Astrocyte of the hippocampus (primary cell): ENCODE measurements at places on chromosomes 1 and 21.

DNA sequence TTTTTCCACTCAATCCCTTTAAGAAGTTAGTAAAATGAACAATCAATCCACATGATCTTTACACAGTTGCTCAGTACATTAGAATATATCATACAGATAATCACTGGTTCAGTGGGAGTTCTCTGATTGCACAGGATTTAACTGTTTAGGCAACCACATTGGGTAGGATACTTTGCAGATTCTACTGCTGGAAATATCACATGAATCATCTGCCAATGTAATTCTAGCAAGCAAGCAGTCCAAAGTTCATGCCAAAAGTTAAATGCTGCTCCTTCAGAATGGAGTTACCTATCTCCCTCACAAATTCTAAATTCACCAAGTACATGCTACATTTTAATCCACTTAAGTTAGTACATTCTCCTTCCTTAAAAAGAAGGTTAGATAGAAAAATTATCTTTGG lies 52.4 kb downstream of the NEGR1 start:
- DNase-seq = no peak

- peak; percentile 2 for DNase-seq
Observed at GRCh38 chr1:72357411-72357810, 75.1 kb upstream of the NEGR1 start.

DNA sequence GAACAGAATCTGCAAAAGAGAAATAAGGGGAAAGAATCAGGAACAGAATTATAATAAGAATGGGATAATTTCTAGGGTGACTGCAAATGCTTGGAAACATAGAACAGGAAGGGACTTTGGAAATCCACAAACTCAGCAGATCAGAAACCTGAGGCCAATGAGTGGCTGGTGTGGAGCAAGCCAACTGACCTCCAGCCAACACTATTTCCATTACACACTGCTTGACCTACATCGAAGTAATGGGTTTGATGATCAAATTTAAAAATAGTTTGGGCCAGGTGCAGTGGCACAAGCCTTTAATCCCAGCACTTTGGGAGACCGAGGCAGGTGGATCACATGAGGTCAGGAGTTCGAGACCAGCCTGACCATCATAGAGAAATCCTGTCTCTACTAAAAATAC lies 284.9 kb downstream of the GRIK1 start:
- DNase-seq = no peak

DNA sequence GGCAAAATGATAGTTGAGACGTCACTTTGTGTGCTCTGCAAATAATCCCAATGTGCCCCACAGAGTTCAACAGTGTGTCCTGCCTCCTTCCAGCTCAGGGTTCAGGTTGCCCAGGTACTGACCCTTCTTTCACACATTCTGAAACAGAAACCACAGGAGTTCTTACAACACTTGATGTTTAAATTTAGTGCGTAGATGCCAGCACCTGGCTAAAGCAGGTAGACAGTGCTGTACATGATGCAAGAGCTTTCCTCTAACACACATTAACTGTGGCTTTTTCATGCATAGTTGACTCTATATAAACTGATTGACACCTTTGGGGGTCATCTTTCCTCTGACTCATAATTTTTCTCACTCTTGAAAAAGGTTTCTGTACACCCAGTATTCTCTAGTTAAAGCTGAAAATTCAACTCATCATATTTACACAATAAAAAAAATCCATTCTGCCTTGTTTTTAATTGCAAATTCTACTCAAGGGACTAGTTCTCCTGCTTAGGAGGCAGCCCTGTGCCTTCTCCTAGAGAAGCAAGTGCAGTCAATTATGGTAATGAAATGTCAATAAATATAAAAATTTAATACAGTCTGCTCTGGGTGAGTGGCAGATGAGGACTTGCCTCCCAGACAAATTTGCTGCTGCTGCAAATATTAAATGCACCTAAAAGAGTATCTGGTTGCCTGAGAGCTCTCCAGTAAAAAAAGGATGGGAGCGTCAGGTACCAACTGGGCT lies 91.4 kb downstream of the NR5A2 start:
- no peak for DNase-seq

DNA sequence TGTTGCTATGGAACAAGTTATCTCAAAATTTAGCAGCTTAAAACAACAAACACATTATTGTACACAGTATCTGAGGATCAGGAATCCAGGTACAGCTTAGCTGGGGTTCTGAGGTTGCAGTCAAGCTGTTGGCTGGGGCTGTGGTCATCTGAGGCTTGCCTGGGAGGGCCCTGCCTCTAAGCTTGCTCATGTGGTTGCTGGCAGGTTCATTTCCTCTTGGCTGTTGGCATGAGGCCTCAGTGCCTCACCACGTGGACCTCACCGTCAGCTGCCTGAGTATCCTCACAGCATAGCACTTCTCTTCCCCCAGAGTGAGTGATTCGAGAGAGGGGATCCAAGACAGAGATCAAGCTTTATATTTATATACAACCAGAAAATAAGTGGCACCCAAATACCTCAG lies 18.6 kb downstream of the NTPCR start:
- DNase-seq = peak; percentile 90

- peak; percentile 2 for DNase-seq
Observed at GRCh38 chr21:27219068-27219467, 252.2 kb upstream of the ADAMTS5 start.

DNA sequence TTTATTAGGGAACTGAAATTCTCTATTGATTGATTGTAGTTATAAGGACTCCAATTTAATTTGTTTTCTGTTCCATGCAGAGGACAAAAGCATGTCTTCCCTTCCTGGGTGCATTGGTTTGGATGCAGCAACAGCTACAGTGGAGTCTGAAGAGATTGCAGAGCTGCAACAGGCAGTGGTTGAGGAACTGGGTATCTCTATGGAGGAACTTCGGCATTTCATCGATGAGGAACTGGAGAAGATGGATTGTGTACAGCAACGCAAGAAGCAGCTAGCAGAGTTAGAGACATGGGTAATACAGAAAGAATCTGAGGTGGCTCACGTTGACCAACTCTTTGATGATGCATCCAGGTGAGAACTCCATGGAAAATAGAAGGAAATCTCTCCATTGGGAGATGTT lies 1.5 kb downstream of the SETDB1 start:
- DNase-seq = no peak

DNA sequence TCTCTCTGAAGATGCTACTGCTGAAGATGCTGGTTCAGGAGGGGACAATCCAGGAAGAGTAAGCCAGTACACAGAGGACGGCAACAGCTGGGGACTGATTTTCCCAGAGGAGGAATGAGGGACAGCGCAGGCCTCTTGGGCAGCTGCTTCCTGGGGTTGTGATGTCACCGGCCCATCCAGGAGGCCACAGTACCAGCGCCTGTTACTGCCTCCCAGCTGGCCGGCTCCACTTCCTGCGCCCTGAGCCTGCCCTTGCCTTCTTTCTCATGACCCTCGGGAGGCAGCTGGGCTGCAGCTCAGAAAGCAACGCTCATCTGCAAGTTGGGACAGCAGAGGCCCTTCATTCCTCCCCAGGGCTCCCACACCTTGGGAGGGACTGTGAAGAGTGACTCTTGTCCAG lies 21.9 kb upstream of the ID3 start:
- DNase-seq = no peak

DNA sequence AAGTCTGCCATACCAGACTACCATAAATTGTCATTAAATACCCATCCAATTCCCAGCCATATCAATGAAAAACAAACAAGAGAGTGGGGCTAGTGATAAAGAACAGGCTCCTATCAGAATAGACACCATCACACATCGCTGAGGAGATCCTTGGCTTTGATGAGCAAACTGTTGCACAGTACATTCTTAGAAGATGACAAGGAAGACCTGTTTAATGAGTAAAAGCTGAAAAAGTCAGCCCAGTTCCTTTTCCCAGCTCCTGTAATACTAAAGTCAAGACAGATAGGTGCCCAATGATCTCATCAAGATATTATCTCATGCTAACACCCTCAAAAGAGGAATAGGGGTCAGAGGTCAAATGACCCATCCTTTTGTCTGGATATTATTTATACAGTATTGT lies 164.5 kb upstream of the COA6 start:
- no peak for DNase-seq

DNA sequence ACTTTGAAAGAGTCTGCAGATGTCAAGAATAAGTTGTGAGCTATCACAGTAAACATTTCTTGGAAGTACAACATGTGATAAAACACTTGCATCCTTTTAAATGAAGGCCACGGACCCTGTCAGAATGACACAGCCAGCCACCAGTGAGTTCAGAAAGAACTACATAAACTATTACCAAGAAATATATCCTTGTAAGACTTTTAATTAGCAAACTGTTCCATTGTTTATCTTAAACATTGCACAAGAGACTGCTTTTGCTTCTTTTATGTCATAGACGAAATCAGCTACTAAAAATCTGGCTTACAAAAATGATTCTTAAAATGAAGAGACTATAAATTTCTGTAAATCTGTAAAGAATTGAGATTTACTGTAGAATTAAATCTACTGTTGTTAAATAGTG lies 17.9 kb downstream of the LRRC7 start:
- DNase-seq = no peak

DNA sequence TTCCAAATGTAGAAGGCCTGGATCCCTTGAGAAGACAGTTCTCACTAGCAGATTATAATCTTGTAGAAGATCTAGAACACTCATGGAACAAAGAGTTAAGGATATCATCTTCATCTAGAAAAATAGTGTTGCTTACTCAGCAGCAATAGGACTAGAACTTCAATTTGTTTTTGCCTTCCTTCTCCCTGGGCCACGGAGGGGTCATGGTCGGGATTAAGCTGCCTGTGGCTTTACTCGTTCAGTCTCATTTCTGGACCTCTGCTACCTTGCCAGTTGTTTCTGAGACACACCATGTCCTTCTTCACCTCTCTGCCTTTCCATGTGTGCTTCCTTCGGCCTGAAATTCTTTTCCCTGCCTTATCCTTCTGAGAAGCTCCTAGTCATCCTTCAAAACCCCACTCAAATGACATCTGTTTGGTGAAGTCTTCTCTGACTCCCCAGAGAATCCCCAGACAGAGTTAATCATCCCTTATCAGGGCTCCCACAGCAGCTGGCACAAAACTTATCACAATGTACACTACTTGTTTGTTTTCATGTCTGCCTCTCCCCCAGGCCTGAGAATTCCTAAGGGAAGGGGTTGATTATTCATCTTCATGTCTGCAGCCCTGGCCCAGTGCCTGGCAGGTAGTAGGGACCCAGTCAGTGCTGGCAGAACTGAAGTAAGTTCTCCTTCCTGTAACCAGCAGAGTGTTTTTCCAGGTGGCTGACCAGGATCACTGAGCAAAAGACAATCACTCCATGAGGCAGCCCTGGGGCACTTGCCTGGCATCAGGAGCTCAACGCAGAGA lies 15.5 kb upstream of the SNX27 start:
- peak; percentile 37 for DNase-seq

DNA sequence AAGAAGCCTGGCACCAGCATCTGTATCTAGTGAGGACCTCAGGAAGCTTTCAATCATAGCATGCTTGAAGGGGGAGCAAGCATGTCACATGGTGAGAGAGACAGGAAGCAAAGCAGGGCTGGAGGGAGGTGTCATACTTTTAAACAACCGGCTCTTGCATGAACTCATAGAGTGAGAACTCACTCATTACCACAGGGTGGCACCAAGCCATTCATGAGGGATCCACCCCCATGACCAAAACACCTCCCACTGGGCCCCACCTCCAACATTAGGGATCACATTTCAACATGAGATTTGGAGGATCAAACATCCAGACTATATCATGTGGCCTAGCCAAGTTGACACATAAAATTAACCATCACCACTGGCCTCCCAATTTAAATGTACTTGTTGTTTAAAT lies 125.1 kb upstream of the KCND3 start:
- DNase-seq = no peak

DNA sequence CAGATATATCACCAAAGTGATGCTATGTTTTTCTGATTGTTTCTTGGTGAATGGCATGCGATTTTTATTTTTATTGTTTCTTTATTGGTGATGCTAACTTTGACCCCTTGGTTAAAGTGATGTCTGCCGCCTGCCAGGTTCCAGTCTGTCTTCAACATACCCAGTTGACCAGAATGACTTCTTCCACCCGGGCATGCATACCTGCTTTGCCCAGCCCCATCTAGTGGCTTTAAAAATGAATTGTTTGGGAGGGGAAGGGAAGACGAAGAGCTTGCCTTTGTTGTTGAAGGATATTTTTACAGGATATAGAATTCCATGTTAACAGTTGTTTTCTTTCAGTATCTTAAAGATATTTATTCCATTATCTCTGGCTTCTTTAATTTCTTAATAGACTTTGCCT lies 65.1 kb downstream of the ATG4C start:
- no peak for DNase-seq

DNA sequence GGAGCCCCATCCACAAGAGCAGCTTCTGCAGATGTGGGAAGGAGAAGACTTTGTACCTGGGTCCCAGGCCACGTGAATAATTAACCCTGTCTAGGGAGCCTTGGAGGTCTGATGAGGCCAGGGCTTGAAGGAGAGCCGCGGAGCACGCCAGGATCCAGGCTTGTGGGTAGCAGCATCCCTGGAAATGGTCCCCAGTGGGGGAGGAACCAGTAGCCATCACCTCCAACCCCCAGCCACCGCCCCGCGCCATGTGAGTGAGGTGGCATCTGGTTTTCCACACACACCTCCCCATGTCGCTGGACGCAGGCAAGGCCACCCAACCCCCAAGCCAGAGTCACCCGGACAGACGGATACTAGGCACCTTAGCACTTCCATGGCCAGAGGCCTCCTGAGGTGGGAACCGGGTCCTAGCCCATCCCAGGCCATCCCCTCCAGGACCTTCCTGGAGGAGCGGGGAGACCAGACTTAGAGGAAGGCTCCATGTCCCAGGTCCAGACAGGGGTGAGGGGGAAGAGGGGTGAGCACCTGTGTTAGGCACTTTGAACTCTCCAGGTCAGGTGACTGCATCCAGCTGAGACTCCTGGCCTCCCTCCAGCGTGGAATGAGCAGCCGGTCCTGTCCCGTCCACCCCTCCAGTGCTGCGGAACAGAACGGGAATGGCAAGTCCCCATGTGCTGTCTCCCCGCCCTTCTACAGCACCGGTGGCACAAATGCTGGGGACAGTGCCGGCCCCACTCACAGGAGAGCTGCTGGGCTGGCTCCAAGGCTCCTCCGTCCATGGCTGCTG lies 53.2 kb downstream of the RIPK4 start:
- DNase-seq = no peak

GRCh38 chr1:41888756-41889155 lies 30.0 kb downstream of the HIVEP3 start:
- no peak for DNase-seq

- DNase-seq = no peak
Observed at GRCh38 chr1:39689635-39690034, 1.6 kb downstream of the HPCAL4 start.

- DNase-seq = peak; percentile 79
Observed at GRCh38 chr1:239976130-239976968, 115.3 kb upstream of the FMN2 start.

GRCh38 chr1:3069491-3070308 lies 697 bp downstream of the PRDM16 start:
- peak; percentile 91 for DNase-seq

- DNase-seq = no peak
Observed at GRCh38 chr21:38570596-38570995, 72.3 kb upstream of the ERG start.

DNA sequence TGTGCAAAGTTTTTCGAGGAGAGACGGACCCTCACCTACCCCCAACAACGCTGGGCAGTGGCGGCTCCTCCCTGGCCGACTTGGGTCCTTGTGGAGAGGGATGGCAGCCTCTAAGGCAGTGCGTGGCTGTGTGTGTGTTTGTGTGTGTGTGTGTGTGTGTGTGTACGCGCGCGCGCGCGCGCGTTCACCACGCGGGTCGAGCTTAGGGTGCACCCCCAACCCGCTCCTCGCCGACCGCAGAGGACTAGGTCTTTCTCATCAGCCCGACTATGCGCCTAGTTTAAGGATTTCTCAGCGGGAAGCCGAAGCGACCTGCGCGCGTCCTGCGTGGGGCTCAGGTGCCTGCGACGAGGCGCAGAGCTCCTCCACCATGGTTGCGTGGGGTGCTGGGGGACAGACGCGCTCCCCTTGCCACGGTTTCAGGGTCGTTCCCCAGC lies 940 bp downstream of the SOX13 start:
- no peak for DNase-seq
